Ascending aorta (tissue), 2 donors: ENCODE measurements at places on chromosomes 5 and 9. TPM values are rescaled to one million over a fixed set of nuclear protein-coding genes. Genes with fewer than 3 reads are reported as not detected.

Gene CDH6
- total RNA-seq = 6.5 TPM

GRCh38 chr9:115601434-115601833 is 483.5 kb upstream of the TNC start:
- H3K4me3 ChIP-seq = no peak overlapping the region
- H3K36me3 ChIP-seq = no peaks in the 10 kb centered on the region
- no peak overlapping the region for H3K27ac ChIP-seq
- H3K4me1 ChIP-seq = no peaks in the 10 kb centered on the region
- DNase-seq = no peak
- no peaks in the 10 kb centered on the region for H3K27me3 ChIP-seq

Gene CHSY3
- 51.3 TPM for total RNA-seq

DNA sequence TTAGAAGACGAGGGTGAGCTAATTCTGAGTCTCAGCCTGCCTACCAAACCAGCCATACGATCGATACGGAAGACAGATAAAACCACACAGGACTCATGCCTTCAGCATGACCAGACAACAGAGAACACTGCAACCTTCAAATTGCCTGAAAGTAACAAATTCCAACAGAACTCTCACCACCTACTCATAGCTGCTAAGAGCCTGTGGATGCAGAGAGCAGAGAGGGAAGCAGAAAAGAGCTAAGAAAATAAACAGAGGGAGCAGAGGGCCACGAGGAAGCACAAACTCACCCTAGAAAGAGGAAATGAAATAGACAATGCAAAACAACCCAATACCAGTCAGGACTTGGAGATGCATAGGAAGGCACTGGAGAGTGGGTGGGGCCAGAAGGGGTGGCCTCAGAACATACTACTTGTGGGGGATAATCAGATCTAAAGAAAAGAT is 86.7 kb upstream of the TAS2R1 start:
- no peaks in the 10 kb centered on the region for H3K36me3 ChIP-seq
- no peaks in the 10 kb centered on the region for H3K27me3 ChIP-seq
- DNase-seq = no peak
- no peaks in the 10 kb centered on the region for H3K4me1 ChIP-seq

DNA sequence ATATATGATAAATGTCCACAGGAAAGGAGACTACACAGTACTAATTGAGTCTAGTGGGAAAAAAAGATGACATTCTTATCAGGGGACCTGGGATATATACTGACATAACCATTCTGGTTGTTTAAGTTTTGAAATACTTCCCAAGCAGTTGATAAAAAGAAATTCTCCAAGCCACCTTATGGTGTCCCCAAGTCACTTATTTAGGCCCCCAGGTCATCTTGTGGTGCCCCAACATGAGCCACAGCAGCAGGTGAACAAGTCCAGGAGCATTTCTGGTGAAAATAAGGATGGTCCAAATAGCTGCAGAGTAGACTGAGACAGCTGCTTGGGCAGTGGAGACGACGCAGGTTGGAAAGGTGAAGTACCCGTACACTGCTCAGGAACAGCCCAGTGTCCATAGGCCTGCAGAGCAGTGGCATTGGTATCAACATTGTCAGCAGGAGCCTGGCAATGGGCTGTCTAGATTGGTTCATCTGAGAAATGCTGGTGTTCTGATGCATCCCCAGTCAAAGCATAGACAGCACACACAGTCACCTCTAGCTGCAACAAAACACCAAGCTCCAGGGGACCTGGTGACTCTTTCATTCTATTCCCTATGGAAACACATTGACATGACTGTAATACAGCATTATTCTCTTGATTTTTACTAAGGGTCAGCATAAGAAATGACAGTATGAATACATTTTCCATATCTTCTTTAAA is 430.6 kb downstream of the NR2F1-AS1 start:
- no peak overlapping the region for H3K4me3 ChIP-seq
- no peak for DNase-seq
- H3K4me1 ChIP-seq = no peaks in the 10 kb centered on the region
- no peaks in the 10 kb centered on the region for H3K27me3 ChIP-seq

Gene HNRNPAB
- total RNA-seq = 99.2 TPM
